Activated T-cell treated with anti-CD3 and anti-CD28 coated beads for 48 hours (primary cell): ENCODE measurements at places on chromosomes 3 and 15.
A peak's percentile ranks its signal among the peaks of the same experiment; 100 is the strongest.

- DNase-seq = no peak
These were observed 44.3 kb downstream of the THRB start for GRCh38 chr3:24450160-24450907.

- no peak for DNase-seq
These were observed 941 bp downstream of the ZBED2 start for GRCh38 chr3:111594205-111594604.

DNA sequence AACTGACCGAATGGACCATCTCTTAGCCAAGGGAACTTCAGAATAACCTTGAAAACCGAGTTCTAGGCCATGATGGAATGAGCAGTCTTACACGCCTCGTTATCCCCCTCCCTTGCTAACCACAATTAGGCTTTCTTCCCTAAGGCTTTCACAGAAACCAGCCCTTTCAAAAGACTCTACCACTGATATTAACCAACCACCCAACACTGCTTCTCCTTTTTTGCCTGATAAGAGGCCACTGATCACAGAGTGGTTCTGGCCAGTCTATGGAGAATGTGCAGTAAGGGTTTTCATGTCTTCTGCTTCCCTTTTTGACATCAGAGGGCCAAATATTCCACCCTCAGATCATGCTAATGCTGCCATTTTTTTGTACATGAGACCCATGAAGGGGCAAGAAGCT, 59.3 kb downstream of the MCF2L2 start:
- no peak for DNase-seq

- DNase-seq = no peak
These were observed 10.5 kb downstream of the SLC6A6 start for GRCh38 chr3:14412831-14413380.

DNA sequence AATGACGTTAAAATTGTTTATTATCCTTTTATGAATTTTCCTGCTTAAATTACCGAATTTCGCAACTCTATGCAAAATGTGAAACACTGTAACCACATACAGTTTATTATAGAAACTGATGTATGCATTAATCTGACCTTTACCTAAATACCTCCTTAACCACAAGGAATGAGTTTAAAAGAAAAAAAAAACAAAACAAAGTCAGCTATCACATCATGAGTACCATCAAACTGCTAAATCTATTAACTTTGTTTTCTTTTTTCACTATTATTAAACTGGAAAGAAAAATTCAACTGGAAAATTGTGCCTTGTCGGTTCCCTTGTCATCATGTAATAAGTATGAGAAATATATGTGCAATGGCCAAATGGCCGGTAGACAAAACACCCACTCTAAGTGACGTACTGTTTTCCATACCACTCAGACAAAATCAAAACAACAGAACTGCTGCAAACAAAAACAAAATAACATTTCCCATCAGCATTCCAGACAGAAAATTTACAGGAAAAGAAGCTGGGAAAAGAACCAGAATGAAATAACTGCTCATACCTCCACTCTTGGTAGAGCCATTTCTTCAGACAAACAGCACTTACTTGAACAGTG, 415.3 kb downstream of the FOXP1 start:
- no peak for DNase-seq

GRCh38 chr3:11794927-11795326, 51.8 kb downstream of the TAMM41 start:
- DNase-seq = no peak

DNA sequence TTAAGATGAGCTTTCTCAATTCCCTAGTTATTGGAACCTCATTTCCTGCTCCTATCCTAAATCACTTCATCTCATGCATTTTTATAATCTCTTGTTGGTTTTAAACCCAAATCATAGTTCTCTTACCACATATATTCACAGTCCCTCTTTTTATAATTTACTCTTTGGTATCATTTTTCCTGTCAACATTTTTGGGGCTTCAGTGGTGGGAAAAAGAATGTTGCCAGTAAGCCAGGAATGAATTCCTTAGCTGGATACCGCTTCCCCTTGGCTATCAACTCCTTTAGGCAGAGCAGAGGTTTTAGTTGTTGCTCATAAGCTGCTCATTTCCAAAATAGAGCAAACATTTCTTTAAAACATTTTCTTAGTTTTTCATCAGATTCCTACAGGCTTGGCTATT, 112.3 kb downstream of the GALK2 start:
- DNase-seq = no peak

GRCh38 chr15:67100801-67101581, 35.6 kb downstream of the SMAD3 start:
- DNase-seq = peak; percentile 64

DNA sequence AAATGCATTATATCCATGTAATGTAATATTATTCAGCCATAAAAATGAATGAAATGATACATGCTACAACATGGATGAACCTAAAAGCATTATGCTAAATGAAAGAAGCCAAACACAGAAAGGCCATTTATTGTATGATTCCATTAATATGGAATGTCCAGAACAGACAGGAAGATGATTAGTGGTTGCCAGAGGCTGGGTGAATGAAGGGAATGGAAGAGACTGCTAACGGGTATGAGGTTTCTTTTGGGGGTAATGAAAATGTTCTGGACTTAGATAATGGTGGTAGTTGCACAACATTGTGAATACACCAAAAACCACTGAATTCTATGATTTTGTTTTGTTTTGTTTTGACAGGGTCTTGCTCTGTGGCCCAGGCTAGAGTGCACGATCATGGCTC, 61.6 kb upstream of the MAP4 start:
- DNase-seq = no peak

DNA sequence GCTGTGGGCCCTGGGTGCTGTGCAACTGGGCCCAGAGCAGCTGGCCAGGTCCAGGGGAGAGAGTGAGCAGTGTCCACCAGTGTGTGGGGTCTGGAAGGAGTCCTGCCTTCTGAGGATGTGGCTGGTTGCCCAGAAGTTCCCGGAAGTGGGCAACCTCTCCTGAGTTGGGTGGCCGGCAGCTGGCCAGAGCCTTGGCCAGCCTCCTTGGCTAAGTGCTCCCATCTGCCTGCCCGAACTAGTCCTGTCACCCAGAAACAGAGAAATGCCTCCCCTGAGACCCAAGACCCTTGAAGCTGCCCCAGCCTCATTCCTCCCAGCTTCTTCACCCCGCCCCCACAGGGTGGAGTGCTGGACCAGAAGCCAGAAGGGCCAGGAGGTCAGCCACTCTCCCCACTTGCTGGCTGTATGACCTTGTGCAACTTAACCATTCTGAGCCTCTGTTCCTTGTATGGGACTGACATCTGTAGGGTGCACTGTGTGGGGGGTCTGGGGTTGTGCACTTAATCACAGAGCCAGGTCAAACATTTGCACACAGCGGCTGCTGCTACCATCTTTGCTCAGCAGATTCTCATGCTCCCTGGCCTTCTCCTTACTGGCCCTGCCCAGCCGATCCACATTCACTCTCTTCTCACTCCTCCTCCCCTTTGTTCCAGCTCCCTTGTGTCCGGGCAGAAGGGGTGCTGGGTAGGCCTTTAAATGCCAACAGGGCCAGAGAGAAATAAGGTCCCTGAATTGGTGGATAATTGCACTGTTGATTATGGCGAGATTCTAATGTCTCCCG, 7.5 kb upstream of the ALAS1 start:
- DNase-seq = no peak

GRCh38 chr15:47857776-47858167, 140.5 kb downstream of the SEMA6D start:
- no peak for DNase-seq

DNA sequence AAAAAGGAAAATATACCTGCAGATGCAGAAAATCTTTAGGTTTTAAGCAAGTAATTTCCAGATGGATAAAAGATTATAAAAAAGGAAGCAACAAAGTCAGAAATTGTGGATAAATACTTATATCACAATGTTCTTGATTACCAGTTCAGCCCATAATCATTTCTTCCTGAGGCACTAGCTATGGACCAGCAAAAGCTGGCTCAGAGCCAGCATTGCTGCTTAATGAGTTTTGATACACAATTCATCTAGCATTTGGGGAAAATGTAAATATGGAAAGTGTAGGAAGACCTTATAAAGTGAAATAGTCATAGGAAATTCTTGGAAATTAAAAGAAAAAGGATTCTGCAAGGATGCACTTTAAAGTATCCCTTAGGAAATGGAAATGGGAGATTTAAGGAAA, 168.3 kb upstream of the GBE1 start:
- no peak for DNase-seq

- DNase-seq = no peak
These were observed 169.5 kb upstream of the UMPS start for GRCh38 chr3:124560666-124561215.

DNA sequence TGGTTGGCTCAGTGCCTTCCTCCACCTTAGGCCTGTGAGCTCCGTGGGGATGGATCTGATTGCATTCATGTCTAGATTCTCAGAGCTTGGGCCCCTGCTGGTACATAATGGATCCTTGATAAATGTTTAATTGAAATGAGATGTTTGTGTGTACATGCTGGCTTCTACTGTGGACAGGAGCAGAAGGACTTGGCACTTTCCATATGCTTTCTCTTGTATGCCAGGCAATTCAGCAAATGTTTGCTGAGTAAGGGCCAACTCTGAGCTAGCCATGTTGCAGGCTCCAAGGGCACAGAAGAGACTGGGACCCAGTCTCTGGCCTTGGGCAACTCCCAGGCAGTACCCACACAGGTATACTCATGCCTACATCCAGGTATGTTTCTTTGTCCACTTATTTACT, 67.0 kb downstream of the RAB11A start:
- no peak for DNase-seq

- no peak for DNase-seq
These were observed 5.9 kb downstream of the RNU6-1 start for GRCh38 chr15:67833710-67834511.

- no peak for DNase-seq
These were observed 35.7 kb upstream of the SPSB4 start for GRCh38 chr3:141015481-141015880.

DNA sequence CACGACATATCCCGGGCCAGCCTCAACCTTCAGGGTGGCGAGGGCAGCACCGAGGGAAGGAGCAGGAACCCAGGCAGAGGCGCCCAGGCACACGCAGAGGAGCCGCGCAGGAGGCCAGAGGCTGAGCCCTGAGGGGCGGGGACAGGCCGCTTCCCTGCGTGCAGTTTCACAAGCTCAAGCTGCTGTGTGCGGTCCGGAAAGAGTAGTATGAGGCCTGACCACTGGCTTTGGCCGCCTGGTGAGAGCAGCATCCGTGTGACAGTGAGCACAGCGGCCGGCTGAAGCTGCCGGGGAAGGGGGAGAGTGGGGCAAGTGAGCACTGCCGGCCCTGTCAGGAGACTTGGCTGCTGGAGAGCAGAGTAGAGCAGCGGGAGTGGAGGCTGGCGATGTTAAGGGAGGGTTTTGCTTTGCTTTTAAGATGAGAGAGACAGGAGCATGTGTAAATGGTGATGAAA, 8.7 kb downstream of the ZDHHC19 start:
- no peak for DNase-seq

DNA sequence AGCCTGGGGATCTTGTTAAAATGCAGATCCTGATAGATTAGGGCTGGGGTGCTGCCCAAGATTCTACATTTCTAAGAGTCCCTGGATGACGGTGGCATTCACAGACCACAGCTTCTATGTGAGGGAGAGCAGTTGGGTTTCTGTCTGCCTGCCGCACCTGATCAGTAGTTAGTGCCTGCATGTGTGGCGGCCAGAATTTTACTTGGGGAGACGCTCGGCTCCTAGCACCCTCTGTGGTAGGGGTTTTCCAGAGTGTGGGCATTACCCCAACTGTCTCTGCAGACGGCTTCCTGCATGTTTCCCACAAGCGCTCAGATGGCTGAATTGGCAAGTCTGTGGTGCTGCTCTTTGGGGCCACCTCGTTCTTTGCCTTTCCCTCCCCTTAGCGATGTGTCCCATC, 8.3 kb downstream of the GHRL start:
- no peak for DNase-seq

GRCh38 chr3:20669675-20670074, 483.7 kb upstream of the SGO1 start:
- no peak for DNase-seq

DNA sequence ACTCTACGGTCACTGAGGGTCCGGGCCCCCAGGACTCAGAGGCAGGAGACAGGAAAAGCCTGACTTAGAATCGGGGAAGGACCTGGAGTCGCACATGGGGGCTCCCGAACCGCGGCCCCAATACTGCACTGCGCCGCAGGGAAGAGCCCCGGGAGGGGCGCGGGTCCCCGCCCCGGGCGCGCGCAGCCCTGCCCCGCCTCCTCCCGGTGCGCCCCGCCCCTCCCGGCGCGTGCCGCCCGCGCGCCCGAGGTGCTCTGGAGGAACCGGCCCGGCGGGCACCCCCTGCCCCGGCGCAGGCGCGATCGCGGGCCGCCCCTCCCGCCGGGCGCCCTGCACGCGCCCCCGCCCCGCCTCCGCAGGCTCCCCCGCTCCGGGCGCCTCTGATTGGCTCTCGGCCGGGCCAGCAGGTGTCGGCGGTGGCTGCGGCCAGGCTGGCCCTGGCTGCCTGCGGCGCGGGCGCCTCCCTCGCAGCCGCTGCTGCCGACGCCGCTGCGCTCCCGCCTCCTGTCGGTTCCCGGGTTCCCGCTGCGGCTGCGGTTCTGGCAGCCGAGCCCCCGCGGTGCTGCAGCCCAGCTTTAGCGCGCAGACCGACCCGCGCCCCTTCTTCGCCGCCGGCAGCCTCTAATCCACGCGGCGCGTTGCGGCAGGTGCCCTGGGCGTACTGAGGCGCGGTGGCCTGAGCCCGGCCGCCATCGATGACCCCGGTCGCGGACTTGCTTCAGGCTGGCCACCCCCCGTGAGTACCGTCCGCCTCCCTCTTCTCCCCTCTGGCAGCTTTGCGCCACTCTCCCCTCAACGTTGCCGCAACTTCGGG, at the start of gene MYRIP:
TSS of gene MYRIP (plus strand) at position 429 of the 814 bp plus-strand sequence. CDS start 91,208 bp downstream, outside the sequence.
- DNase-seq = no peak

DNA sequence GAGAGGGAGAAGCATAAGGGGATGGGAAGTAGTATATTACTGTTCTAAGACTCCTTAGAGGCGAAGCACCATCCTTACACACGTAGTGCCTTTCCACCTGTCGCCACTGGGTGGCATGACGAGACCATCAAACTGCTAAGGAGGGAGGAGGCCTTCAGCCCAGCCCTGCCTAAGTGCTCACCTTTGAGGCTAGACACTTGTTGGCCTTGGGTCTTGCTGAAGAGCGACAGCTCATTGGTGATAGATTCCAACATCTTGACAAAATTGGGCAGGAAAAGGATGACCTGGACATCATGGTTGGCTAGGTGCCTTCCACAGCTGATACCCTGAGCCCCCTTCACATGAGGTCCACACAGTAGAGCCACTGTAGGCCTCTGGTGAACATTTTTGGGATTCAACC, 19.6 kb downstream of the CLK3 start:
- peak; percentile 64 for DNase-seq

DNA sequence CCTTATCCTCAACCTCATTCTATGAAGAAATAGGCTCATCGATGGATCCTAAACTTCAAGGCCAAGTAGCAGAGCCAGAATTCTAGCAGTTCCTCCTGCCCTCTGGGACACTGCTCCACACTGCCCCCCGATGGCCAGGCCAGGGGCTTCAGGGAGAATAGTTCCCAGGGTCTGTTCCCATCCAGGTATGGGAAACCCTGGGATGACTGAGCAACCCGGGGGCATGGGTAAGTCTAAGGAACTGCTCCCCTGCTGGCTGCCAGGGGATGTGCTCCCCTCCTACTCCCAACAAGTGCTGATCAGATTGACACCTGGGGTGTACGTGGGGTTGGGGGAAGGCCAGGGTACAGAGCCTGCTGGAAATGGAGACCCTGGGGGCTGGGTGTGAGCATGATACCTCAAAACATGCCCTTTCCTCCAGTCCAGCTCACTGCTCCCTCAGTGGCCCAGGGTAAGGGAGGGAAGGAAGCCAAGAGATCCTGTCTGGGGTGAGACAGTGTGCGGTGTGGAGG, 7.6 kb downstream of the ULK3 start:
- DNase-seq = peak; percentile 40

GRCh38 chr3:38556640-38557358, 60.7 kb downstream of the EXOG start:
- DNase-seq = no peak

- DNase-seq = no peak
These were observed 194.4 kb downstream of the PCCB start for GRCh38 chr3:136444581-136444980.
